Transverse colon (tissue), 4 donors: ENCODE measurements at places on chromosomes 3 and 15.

DNA sequence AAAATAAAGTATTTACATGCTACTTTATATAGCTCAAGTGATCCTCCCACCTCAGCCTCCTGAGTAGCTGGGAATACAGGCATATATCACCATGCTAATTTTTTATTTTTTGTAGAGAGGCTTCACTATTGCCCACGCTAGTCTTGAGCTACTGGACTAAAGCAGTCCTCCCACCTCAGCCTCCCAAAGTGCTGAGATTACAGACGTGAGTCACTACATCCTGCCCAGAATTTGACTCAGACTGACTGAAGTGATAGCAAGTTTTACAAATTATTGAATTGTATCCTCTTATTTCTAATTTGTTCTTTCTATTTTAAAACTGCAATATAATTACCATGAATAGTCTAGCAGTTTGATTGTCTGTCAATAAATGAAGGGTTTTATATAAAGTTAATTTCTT lies 210.3 kb upstream of the CGNL1 start:
- no peaks in the 10 kb centered on the region for H3K27me3 ChIP-seq
- H3K27ac ChIP-seq: no peak overlapping the region
- H3K36me3 ChIP-seq: no peaks in the 10 kb centered on the region
- no peaks in the 10 kb centered on the region for H3K4me1 ChIP-seq

GRCh38 chr15:58243070-58243469 lies 104.9 kb downstream of the AQP9 start:
- DNase-seq: no peak
- no peak overlapping the region for H3K4me3 ChIP-seq
- no peaks in the 10 kb centered on the region for H3K27me3 ChIP-seq
- no peaks in the 10 kb centered on the region for H3K4me1 ChIP-seq

GRCh38 chr15:82168296-82168695 lies 94.2 kb downstream of the EFL1 start:
- no peak for DNase-seq
- no peaks in the 10 kb centered on the region for H3K36me3 ChIP-seq
- no peaks in the 10 kb centered on the region for H3K27me3 ChIP-seq
- H3K27ac ChIP-seq: no peak overlapping the region

DNA sequence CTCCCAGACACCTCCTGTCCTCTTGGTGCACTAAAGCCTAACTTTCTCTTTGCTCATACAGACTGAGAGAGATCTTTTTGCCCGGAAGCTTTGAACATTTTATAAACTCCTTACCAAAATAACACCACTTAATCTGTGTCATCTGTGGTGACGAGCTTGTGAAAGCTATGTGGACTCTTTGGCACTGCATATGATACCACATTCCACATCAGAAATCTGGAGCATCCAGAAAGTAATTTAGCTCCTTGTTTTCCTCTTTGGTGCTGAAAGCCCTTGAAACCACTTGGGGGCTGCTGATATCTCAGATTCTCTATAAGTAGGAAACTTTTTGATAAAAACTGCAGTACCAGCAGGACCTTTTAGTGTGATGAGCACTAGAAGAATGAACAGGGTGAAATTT lies 128.3 kb downstream of the ALCAM start:
- no peaks in the 10 kb centered on the region for H3K27me3 ChIP-seq
- no peak overlapping the region for H3K27ac ChIP-seq
- H3K36me3 ChIP-seq: no peaks in the 10 kb centered on the region
- no peak for DNase-seq

DNA sequence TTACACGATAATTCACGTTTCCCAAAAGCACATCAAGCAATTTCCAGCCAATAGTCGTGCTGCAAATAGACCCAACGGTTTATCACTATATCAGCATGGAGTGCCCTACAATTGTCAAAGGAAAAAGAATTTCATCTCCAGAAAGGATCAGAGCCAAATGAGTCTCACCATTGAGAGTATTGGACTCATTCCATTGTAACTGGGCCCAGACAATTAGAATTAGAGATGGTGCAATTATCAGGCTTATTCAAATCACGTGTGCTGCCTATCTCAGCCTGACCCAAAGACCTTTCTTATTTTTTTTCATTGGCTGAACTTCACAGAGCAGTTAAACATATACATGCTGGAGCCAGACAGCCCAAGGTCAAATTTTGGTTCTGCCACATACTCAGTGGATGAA lies 87.0 kb upstream of the LRTM1 start:
- no peak for DNase-seq
- H3K4me3 ChIP-seq: no peak overlapping the region
- no peaks in the 10 kb centered on the region for H3K27me3 ChIP-seq
- H3K36me3 ChIP-seq: no peaks in the 10 kb centered on the region
- H3K27ac ChIP-seq: no peak overlapping the region

DNA sequence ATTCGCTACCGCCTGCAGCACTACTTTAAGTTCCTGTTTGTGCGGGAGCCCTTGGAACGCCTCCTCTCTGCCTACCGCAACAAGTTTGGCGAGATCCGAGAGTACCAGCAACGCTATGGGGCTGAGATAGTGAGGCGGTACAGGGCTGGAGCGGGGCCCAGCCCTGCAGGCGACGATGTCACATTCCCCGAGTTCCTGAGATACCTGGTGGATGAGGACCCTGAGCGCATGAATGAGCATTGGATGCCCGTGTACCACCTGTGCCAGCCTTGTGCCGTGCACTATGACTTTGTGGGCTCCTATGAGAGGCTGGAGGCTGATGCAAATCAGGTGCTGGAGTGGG lies 995 bp downstream of the CHST14 start:
- H3K4me3 ChIP-seq: peak overlapping the region; percentile 72
- peak overlapping the region; percentile 89 for H3K27ac ChIP-seq
- H3K27me3 ChIP-seq: no peaks in the 10 kb centered on the region
- peak; percentile 23 for DNase-seq
- peaks cover 19% of the 10 kb centered on the region for H3K4me1 ChIP-seq
- H3K36me3 ChIP-seq: no peaks in the 10 kb centered on the region

GRCh38 chr3:185270956-185271332 lies 17.1 kb upstream of the EHHADH start:
- H3K27ac ChIP-seq: no peak overlapping the region
- peaks cover 43% of the 10 kb centered on the region for H3K27me3 ChIP-seq
- H3K36me3 ChIP-seq: no peaks in the 10 kb centered on the region
- DNase-seq: no peak
- peaks cover 22% of the 10 kb centered on the region for H3K4me1 ChIP-seq

DNA sequence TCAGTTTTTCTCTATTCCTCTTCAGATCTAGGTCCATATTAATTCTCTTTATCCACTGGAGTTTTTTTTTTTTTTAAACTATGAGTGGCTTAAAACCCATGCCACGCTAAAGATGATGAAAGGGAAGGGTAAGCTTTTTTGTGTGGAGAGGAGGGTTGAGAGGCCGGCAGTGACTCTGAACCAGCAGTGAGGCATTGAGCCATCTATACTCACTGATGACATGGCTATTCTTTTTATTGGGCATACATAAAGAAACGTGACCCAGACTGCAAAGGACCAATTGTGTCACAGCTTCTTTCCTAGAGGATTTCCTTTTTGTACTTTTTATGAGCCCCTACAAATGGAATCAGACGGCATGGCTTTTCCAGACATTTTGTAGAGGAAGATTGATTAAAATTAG lies 662.2 kb downstream of the AGBL1 start:
- H3K4me1 ChIP-seq: peaks cover 3% of the 10 kb centered on the region
- no peaks in the 10 kb centered on the region for H3K27me3 ChIP-seq
- DNase-seq: no peak
- no peak overlapping the region for H3K27ac ChIP-seq
- H3K36me3 ChIP-seq: no peaks in the 10 kb centered on the region

DNA sequence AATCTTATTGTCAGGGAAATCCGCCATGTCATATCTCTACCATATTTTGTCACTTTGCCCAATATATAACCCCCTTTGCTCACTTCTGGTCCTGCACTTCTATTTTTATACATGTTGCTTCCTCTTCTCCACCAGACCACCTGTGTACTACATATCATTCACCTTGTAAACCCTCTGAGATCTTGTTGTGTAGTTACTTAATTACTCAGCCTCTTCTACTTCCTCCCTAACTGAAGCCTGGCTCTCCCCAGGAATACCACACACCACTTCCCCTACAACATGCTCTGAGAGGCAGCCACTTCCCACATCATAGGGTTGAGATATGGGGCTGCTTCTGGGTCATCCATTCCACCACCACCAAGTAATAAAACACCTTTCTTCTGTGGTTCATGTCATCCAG lies 10.0 kb downstream of the HEXA start:
- no peaks in the 10 kb centered on the region for H3K4me1 ChIP-seq
- no peak overlapping the region for H3K4me3 ChIP-seq
- no peaks in the 10 kb centered on the region for H3K27me3 ChIP-seq
- H3K27ac ChIP-seq: no peak overlapping the region
- H3K36me3 ChIP-seq: no peaks in the 10 kb centered on the region

GRCh38 chr3:133381346-133382109 lies 18.3 kb upstream of the BFSP2 start:
- DNase-seq: no peak
